ENCODE measurements at places on chromosomes 5 and 9.

DNA sequence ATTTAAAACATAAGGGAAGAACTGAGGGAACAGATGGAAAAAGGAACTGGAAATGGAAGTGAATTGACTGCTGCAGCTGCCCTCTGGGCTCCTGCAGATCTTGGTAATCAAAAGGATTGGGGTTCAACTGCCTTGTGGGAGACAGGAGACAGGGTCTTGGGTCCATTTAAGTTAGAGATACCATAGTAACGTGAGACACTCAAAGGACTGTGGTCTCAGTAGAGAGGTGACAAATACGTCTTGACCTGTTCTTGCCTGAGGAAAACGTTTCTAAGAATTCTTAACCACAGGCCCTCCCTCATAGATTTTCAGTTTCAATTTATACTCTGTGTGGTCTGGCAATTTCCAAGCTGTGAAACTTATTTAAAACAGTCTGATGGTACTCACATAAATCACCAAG, 100.8 kb upstream of the DHFR start:
- DNase-seq, result no peak

DNA sequence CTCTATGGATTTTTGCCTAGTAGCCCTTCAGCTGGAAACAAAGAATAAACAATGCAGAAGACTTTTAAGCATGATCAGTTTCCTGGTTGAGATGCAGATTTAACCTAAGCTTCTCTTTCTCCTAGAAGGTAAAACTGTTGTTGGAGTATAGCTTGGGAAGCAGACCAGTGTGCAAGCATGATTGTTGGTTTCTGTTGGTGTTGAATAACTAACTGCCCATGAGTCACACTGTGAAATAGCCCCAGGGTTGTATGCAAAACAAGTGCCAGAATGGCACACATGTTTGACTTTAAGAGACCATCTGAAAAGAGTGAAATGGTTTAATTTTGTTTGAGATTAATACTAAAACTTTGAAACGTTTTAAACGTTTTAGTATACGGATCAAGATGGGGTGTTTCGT, 227.1 kb downstream of the ARHGEF28 start:
- no peak for DNase-seq

DNA sequence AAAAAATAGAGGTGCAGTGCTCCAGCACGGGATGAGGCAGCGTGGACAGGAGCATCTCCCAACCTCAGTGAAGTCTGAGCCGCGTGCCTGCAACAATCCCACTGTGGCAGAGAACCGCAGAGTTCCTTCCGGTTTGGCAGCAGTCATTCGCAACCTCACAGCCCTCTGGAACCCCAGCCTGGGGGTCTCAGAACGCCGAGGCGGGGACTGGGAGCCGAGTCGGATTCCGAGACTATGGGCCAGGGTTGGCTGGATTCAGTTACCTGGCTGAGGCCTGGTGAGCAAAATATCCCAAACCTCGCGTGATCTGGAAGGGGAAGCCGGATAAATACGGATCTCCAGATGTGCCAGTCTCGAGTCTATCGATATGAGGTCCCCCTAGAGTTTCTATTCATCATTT, 27.0 kb downstream of the CDKN2A start:
- no peak for DNase-seq

GRCh38 chr9:108162664-108163063, 673.1 kb upstream of the KLF4 start:
- no peak for DNase-seq

- no peak for DNase-seq
Observed at GRCh38 chr9:25703701-25704357, 25.6 kb upstream of the TUSC1 start.

DNA sequence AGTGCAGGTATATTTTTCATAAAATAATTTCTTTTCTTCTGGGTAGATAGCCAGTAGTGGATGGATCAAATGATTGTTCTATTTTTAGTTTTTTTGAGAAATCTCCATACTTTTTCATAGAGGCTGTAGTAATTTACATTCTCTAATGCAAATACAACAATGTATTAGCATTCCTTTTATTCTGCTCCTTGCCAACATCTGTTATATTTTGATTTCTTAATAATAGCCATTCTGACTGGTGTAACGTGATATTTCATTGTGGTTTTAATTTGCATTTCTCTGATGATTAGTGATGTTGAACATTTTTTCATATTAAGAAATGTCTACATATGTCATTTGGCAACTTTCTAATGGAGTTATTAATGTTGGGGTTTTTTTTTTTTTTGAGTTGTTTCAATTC, 27.2 kb upstream of the SLC36A2 start:
- no peak for DNase-seq

GRCh38 chr9:5848372-5848882, 15.5 kb upstream of the ERMP1 start:
- DNase-seq, result no peak

GRCh38 chr5:139969318-139969717, 73.8 kb downstream of the NRG2 start:
- no peak for DNase-seq

DNA sequence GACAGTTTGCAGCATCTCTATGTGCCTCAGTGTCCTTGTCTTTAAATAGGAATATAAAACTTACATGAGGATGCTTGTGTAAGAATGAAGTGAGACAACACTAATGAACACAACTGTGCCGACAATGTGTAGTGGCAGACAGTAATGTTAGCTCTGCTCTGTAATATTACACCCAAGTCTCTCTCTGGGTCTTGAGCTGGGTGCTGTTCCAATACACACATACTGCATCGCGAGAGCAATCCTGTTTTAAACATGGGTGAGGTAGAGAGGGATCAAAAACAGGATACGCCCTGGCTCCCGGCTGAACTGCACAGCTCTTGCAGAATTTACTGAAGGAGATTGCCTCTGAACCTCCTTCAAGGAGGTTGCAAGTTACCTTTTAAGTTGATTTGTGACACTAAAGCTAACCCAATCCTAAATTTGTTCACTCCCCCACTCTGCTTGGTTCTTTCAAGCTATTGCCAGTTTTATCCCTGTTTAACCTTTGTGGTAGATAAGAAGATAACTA, 155.2 kb upstream of the ISL1 start:
- DNase-seq, result no peak

DNA sequence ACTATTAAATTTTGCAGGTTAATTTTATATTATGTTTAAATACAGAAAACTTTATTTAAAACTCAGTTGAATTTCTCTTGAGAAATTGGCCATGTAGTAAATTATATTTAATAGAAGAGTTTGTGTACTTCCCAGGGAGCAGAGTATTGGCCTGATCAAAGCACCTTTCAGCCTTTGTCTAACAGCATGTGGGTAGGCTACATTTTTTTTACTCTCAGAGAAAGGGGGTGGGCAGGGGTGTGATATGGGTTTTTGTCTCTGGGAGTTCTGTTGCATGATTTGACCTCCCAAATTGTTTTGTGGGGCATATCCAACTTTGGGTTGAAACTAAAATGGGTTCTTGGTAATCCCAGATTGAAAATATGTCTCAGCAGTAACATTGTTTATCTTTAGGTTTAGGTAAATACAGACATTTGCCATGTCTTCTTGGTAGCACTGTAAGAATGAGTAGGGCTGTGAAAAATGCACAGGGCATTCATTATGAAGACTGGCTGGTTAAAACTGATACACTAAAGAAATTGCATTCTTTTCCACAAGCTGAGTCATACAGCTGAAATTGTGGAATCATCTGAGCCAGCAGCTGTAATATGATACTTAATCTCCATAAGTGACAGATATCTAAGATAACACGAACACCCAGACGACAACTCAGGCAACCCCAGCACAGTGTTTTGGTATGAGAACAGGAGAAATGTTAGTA, 75.4 kb upstream of the CDKN2B start:
- DNase-seq, result no peak

DNA sequence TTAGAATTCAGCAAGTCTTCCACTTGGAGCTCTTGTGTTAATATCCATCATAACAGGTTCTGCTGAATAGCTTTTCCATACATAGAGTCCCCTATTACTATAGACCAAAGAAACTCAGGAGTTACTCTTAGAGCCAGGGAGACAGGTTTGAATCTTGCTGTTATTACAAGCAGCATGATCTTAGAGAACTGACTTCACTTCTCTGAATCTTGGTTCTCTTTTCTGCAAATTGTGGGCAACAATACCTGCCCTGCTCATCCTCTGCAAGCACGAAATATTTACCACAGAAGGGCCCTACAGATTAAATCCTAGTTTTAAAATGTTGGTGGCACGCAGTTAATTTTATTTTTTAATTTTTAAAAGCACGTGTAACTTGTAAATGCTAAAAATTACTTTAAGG, 111.7 kb downstream of the TLR4 start:
- DNase-seq, result no peak

- DNase-seq, result no peak
Observed at GRCh38 chr5:83360573-83360972, 111.0 kb upstream of the VCAN start.

- no peak for DNase-seq
Observed at GRCh38 chr5:129629575-129629974, 118.3 kb upstream of the MINAR2 start.

DNA sequence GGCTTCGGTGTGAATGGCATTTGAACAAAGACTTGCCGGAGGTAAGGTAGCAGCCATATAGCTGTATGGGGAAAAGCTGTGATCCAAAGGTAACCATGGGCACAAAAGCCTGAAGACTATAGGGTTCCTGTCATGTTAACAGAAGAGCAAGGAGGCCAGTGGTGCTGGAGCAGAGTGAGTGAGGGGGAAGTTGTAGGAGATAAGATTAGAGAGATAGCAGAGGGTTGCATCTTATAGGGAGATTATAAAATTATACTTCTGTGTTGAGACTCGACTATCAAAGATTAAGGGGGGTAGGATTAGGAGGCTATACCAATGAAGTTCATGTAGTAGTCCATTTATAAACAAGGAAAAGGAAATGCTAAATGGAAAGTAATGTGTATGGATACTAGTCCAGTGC, 3.3 kb downstream of the NCBP1 start:
- DNase-seq, result no peak

GRCh38 chr5:147509710-147510651, at the start of gene DPYSL3:
Gene DPYSL3, minus strand, starts transcription at chr5:147510068. Its CDS starts 210 bp downstream, at chr5:147509858.
- DNase-seq, result no peak

- DNase-seq, result no peak
Observed at GRCh38 chr5:14595189-14595588, 13.6 kb downstream of the OTULINL start.

DNA sequence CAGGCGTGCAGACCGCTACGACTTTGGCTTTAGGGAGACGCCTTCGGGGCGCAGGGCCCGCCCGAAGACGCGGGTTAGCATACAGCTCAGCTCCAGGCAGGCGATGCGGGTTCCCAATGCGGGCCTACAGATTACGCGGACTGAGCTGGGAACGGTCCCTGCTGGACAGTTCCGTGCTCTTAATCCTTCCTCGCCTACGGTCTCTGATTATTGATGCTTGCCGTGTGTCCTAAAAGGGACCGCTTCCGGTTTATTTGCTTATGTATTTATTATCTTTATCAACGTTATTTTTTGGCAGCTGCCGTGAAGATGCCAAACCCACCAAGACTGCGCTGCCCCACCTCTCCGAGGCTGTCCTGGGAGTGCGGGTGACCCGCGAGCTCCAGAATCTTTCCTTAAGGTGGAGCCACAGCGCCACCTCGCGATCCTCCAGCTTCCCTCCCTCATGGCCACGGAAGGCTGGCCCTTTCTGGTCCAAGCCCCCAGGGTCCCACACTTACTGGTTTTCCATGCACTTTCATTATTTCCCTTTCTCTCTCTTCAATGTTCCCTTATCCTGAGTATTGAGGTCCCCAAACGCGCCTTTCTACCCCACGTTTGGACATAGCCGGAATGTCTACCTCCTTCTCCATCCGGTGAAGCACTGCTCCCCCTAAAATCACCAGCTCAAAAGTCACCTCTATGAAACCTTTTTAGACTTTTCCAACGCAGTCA, 7.0 kb upstream of the EBF1 start:
- no peak for DNase-seq

DNA sequence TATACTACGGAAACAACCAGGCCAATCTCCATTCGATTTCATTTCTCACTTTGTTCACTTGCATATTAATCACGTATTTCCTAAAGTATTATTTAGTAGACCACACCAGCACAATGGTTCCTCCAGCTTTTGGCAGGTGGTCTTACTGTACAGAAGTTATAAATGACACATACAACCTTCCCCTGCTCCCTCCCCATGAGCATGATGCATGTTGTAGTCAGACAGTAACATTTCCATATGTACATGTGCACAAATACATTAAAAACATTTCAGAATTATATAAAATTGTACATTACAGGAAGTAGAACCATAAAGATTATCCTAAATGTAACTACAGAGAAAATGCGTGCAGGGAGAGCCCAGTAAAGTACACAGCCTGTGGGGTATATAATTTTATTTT, 17.0 kb downstream of the SRP19 start:
- DNase-seq, result no peak

DNA sequence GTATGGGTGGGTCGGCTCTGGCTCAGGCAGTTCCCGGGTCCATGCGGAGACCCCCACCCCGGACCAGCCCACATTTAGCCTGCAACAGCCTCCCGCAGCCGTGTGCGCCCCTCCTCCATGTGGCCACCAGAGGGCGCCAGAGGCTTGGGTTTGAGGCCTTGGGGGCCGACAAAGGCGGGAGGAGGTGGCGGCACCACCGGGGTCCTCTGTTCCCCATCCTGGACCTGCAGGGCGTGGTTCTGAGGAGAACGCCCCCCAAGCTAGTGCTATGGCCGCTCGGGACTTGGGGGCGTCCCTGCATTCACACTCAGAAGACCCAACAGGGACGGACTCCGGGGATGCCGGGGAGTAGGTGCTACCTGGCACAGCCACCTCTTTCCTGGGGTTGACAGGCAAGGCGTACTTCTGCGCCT, 16.5 kb downstream of the ASS1 start:
- DNase-seq, result peak; percentile 28

GRCh38 chr9:130682421-130683121, 11.0 kb upstream of the EXOSC2 start:
- peak; percentile 64 for DNase-seq
